ENCODE measurements at places on chromosomes 13 and 19.

DNA sequence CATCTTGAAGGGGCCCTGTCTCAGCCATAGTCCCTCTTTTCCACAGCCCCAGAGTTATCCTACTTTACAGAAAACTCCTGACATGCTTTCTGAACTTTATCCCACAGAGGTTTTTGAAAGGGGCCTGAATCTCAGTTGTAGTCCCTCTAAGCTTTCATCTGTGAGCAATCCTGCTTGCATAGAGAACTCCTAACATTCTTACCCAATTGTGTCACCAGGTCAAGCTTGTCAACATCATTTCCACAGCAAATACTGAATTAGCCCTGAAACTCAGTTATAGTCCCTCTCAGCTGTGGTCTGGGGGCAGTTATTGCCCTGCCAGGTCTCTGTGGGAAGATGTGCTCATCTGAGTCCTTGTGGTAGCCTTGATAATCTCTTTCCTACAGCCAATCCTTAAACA lies 2190.3 kb upstream of the PCDH20 start:
- DNase-seq: no peak

DNA sequence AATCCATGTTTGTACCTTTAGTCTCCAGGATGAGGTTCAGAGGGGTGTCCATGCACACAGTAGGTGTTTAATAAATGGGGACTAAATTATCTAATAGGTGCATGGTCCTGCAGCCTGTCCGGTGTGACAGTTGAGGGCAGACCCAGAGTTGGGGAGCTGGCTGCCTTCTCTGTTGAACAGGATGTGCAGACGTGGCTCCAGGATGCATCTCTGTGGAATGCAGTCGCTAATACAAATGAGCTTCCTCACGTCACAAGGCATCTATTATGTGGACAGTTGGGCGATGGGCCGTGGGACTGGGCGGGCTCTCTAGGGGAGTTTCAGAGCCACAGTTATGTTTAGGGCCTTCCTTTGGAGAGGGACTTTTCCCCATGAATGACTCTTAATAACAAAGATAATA lies 71.0 kb downstream of the SIPA1L3 start:
- no peak for DNase-seq

DNA sequence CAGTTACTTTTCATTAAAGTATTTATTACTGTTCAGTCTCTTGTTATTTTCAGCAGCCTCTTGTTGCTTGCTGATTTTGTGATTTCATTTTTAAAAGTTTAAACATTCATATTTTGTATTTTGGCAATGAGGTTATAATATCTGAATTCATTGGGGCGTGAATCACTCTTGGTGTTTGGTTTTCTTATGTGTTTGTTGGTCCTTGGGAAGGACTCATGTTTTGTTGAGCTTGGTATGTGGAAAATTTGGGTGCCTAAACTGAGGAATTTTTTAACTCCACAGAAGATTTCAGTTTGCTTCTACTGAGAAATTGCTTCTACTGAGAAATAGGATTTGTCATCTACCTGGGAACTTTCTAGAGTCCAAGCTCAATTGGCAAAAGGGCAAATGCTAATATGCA lies 38.2 kb downstream of the PDS5B start:
- no peak for DNase-seq

DNA sequence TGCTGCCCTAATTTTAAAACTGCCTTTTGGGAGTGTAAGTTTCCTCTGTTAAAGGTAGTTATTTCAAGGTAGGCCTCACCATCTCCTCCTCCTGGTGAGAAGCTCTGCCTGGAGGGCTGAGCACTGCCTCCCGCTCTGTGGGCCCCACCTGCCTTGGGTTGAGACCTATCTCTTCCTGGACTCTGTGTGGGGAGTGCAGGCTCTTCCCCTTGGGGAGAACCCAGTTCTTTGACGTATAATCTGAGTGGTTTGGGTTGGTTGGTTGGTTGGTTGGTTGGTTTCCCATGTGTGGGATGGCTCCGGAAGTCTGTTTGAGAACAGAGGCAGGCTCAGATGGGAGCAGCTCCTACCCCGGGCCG lies 39.1 kb downstream of the ACTN4 start:
- no peak for DNase-seq

DNA sequence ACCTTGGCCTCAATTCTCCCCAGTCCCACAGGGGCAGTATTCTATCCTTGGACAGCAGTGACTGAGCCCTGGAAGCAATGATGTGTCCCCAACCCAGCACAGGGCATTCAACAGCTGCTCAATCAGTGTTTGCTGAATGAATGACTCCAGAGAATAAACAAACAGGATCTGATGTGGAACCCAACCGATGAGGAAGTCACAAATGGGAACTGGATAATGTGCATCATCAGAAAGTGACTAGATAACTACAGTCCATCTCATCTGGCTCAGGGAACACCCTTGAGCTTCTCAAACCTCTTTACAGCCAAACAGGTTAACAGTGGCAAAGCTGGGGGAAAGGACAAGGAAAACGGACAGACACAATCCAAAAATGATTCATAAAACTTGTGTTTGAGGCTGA lies 8.2 kb downstream of the SLC25A30 start:
- DNase-seq: no peak

DNA sequence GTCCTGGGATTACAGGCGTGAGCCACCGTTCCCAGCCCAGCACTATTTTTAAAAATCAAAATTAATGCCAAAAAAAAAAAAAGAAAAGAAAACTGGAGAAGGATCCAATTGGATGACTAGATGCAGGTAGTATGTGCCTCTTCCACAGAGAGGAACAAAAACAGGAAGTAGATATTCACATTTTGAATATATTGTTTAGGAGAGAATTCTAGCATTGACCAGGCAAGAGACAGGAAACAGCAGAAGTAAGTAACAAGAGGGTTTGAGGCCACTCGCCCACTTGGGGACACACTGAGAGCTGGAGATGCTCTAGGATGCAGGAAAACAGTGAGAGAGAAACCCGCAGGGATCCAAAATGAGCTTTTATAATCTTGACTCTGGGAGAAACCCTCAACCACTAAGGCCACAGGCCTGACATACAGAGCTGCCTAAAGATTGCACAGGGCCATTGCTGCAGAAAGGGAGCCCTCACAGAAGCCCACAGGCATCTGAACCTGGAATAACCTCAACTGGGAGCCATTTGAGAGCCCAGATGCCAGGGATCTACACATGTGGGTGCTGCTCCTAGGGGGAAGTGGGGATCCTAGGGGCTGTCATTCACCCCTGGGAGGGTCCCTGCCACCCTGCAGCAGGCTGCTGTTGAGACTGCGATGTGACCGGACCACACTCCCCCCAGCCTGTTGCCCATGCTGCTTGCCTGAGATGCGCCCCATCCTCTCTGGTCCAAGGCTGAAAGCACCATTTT lies 28.2 kb downstream of the IGFL2 start:
- no peak for DNase-seq

DNA sequence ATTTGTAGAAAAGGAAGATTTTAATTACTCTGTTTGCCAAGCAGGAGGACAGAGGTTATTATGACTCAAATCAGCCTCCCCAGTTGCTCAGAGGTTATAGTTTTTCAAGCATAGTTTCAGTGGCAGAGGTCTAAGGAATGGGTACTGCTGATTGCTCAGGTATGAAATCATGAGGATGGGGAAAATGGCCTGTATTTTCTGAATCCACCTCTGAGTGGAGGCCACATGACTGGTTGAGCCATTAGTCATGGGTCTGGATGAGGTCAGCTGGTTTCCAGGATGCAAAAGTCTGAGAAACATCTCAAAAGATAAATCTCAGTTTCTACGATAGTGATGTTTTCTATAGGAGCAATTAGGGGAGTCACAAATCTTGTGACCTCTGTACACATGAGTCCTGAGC lies 62.8 kb upstream of the CEACAM8 start:
- no peak for DNase-seq

DNA sequence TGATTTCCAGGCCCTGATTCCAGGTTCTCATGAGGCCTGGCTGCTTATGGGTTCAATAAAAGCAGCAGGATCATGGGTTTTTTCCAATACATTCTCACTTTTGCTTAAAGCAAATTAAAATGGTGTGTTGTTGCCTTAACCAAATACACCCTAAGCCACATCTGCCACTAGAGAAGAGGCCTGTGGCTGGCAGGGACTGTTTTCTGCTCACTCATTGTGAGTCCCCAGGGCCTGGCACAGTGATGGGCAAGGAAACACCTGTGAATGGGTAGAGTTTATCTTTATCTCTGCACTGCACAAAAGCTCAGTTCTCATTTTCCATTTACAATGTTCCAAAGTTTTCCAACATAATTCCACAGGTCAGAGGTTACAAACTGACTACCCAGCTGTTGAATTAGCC lies 726.0 kb downstream of the UQCRFS1 start:
- DNase-seq: no peak

GRCh38 chr19:53978975-53979801 lies 12.2 kb upstream of the CACNG6 start:
- DNase-seq: no peak

- DNase-seq: no peak
These were observed 13.0 kb upstream of the KCNN1 start for GRCh38 chr19:17953869-17954268.

GRCh38 chr19:55258476-55258827 lies 365 bp downstream of the PPP6R1 start:
- no peak for DNase-seq

- no peak for DNase-seq
These were observed 130.0 kb downstream of the CYSLTR2 start for GRCh38 chr13:48783695-48784230.

DNA sequence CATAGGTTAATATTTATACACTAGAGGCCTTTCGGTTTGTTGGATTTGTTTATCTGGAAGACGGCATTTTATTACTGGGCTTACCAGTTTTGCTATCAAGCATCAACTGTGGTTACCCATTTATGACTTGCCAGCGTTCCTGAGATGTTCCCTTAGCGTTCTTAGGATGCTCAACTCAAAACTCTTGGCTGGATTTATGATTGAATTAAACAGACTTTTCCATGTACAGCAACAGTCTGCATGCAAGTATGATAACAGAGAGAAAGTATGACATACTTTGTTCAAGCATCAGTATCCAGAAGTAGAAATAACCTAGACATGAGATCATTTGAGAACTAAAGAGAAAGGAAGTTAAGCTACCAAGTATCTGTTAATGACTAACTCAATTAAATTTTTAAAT lies 29.9 kb upstream of the RNF113B start:
- DNase-seq: no peak

GRCh38 chr13:59203855-59204254 lies 959.9 kb downstream of the DIAPH3 start:
- DNase-seq: no peak

GRCh38 chr13:95361686-95362085 lies 60.4 kb upstream of the ABCC4 start:
- DNase-seq: no peak

GRCh38 chr19:51727349-51727880 lies 3.6 kb upstream of the HAS1 start:
- DNase-seq: no peak

GRCh38 chr13:40599124-40599523 lies 67.3 kb downstream of the FOXO1 start:
- DNase-seq: no peak

DNA sequence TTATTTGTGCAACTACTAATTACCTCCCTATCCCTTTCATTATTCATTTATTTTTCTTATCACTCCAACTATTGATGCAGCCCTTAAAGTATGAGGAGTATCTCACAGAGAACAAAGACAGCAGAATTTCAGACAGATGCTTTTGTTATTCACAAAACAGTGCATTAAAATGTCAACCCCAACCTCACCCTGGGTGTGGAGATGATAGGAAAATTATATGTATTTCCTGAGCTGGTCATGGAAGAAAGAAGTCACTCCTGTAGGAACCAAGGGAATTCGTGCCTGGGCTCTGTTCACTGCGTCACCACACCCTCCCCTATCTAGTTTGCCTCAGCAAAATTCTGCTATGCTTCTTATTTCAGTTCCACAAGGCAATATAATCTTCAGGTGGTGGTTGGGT lies 315.5 kb downstream of the OXGR1 start:
- DNase-seq: no peak

DNA sequence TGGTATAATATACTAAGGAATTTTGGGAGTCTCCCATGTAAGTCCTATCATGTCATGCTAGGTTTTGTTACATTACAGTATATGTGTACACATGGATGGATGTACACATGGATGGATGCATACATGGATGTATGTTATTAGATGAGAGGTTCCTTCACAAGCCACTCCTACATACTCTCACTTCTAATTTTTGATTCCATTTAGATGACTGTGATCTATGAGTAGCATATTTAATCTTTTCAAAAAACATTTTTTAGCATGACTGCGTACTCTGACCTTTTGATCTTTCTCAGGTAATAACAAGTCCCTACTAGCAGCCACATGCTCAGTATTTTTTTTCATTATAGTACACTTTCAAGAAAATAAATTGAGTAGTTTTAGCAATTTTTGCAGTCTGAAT lies 441.8 kb downstream of the SLITRK1 start:
- no peak for DNase-seq

GRCh38 chr13:76038920-76039716 lies 403.0 kb downstream of the LMO7 start:
- no peak for DNase-seq

- DNase-seq: no peak
These were observed 2.1 kb upstream of the BSG start for GRCh38 chr19:570251-570686.

GRCh38 chr13:42189061-42189460 lies 82.9 kb upstream of the AKAP11 start:
- DNase-seq: no peak

DNA sequence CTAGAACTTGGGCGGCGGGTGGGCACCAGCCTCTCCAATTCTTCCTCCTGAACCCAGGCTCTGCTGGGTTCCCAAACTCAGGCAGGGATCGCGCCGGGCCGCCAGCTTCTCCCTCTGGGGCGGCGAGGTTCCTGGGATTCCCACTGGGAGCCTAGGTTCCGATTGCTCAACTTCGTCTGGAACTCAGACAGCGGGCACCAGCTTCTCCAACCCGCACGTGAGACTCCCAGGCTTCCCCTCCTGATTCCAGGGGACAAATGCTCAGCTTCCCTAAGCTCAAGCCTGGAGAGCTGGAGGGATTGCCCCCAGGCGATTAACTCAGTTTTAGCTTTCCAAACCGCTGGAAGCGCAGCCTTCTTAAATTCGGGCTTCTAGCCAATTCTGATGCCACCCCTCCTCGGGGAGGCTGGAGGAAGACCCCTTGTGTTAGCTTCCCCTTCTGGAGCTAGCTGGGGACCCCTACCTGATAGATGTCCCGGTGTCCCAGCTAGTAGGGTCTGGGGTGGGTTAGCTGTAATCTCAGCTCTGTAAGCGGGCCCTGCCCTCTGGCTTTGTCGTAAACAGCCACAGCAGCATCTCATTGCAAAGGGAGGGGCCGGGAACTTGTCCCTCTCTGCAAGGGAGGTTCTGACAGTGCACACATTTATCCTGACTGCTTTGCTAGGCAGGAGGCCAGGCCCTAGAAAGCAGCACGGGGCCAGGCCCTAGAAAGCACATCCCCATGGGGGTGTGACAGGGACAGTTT lies 671 bp downstream of the MCOLN1 start:
- no peak for DNase-seq

DNA sequence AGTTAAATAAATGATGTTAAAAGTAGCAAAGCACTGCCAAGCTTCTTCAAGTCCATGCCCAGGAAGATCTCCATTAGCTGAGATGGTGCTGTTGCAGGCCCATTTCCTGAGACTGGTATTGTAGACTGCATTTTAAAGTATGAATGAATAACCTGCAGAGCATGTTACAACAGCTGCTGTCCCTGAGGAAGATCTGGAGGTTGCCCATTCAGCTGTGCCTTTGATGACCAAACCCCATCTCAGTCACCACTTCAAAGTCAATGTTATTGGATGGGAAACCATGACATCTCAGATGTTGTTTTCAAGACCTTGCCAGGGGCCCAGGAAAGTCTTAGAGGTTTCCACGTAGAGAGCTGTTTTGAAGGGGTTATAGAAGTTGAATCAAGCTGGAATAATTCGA lies 281.3 kb downstream of the MTUS2 start:
- DNase-seq: no peak

GRCh38 chr19:40452016-40452415 lies 7.9 kb upstream of the SERTAD3 start:
- no peak for DNase-seq

- DNase-seq: no peak
These were observed 62.4 kb downstream of the MBD3L2B start for GRCh38 chr19:6958791-6959190.
